ENCODE measurements at places on chromosomes 11 and 22.

- DNase-seq: no peak
Observed at GRCh38 chr11:21494946-21495345, 697.9 kb upstream of the ANO5 start.

DNA sequence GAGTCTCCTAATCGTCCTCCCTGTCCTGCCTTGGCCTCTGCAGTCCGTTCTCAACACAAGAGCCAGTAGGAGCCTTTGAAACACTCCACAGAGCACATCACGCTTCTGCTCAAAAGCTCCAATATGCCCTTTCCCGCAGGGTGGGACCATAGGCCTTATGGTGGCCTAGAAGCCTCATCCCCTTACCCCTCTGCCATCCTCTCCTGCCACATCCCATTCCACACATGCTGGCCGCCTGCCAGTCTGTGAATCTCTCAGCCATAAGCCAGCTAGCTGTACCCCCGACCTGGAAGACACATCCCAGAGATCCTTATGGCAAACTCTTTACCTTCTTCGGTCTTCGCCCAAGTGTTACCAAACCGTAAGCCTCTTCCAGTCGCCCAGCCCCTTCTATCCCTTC, 157.8 kb downstream of the ENTHD1 start:
- DNase-seq: no peak

DNA sequence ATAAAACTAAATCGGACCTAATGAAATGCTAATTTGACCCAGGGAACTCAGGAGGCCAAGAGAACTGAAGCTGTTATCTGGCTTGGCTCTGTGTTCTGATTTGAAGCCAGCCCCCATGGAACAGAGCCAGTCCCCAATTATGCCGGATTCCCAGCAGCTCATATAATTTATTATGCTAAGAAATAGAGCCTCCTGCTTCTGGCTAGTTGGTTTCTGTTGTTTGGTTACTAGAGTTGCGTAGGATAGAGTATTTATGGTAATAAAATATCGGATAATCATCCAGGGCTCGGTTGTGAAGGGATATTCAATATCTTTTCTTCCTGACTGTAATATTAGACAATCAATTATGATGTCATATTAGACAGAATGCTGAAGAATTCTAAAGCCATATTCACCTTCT, 120.4 kb upstream of the TTC12 start:
- DNase-seq: peak; percentile 47

DNA sequence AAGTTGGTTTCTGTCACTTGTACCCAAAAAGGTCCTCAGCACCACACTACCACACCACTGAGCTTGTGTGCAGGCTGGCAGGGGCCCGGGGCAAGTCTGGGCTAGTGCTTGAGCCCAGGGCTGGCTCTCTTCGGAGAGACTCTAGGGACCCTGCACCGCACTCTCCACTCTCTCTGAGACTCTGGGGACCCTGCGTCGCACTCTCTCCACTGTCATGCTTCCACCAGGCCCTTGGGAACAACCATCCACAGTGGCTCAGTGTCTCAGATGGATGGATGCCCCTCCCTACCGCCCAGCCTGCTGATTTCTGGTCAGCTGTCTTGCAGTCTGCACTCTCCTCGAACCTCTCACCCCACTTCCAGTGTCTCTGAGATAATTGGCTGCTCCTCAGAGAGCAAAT, 2.0 kb upstream of the SBF1 start:
- no peak for DNase-seq

DNA sequence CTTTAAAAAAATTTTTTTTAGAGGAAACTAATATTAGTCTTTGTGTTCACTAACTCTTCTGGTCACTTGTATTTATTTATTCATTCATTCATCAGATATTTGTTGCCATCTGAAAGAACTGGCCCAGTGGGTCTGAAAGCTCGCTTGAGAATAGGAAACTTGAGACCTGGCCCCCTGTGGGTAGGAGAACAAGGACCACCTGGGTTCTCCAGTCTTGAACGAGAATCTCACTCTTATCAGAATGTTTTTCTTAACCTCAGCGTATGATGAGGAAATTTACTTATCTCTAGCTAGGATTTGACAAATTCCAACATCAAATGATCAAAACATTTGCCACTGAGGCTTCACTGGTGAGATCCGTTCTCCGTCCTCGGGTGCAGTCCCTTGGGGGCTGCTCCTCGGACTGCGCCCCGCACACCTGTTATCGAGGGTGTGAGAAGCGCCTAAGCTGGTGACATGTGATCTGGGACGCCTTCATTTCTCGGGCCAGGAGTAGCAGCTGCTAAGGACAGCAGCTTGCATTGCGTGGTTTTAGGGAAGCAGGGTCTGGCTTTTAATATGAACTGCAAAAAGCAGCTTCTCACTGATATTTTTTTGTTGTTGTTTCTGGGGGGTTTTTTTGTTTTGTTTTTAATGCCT, 6.3 kb downstream of the C22orf31 start:
- no peak for DNase-seq

DNA sequence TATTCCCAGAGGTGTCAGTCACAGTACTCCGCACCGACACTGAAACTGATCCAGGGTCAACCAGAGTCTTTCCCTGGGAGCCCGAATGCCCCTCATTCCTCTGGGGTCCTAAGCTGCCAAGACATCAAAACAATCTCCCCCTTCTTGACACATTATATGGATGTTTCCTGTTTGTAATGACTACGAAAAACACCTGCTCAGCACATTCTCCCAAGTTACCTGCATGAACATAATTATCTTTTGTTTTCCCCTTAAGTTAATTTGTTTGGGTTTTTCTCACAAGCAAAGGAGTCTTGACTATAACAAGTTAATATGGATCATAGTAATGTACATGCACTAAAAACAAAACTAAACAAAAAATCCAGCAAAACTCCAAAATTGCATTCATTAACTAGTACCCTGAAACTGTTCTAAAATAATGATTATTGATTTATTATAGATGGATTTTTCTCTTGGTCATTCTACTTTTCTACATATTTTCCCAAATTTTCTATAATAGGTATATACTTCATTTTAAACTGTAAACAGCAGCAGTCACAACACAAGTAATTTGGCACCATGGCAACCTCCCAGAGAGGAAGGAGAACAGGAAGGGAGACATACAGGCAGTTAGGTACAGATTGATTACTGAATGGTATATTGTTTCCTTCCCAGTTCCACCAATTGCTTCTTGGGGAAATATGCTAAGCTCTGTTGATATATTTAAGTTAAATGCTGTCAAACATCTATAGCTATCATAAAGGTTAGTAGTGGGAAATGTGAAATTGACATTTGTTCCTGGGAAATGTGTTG, 631.5 kb downstream of the METTL15 start:
- DNase-seq: no peak

DNA sequence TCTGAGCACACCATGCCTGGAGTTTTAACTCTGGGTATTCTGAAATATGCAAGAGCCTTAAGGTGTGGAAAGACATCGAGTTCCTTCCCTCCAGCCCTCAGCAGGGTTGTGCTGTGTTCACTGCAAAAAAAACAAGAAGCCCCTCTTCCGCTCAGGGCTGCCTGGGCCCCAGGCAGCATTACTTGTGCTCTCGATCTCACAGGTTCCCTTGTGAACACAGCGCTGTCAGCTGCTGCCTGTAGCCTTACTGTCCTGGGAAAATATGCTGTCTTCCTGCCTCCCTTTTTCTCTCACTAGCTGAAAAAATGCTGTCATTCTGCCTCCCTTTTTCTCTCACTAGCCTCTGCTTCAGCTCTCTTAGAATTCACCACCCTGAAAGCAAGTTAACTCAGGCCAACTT, 15.7 kb upstream of the TENM4 start:
- no peak for DNase-seq

DNA sequence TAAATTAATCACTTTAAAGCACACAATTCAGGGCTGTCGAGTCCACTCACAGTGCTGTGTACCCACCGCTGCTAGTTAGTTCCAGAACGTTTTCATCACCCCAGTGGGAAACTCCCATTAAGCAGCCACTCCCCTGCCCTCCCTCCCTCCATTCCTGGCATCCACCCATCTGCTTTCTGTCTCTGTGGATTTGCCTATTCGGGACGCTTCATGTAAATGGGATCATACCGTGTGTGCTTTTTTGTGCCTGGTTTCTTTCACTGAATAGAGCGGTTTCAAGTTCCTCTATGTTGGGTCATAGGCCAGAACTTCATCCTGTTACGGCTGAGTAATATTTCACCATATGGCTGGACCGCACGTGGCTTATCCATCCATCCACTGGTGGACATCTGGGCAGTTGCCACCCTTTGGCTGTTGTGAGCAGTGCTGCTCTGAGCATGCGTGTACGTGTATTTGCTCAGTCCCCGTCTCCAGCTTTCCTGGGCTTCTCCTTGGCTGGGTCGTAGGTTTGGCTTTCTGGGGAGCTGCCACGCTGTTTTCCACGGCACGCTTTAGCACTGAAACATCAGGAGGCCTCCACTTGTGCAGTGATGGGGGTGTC, 30.1 kb downstream of the ARHGAP8 start:
- DNase-seq: no peak

DNA sequence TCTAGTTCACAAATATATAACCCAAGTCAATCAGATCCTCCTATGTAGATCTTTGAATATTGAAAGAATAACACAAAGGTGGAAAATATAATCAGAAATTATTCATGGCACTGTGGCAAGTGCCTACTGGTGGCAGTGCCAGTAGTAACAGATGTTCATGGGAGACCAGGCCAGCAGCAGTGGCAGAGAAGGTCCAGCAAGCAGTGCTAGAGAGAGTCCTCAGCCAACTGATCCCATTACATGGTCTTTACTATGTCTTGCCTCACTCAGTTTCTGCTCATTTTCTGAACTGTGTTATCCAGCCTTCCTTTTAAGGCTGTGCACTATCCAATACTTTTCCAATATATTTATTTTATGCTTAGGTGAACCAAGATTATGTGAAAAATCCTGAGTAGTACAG, 124.9 kb downstream of the MRTFA start:
- no peak for DNase-seq

- no peak for DNase-seq
Observed at GRCh38 chr22:48863965-48864528, 963.6 kb downstream of the BRD1 start.

- no peak for DNase-seq
Observed at GRCh38 chr22:41772645-41773044, 27.8 kb upstream of the CCDC134 start.

DNA sequence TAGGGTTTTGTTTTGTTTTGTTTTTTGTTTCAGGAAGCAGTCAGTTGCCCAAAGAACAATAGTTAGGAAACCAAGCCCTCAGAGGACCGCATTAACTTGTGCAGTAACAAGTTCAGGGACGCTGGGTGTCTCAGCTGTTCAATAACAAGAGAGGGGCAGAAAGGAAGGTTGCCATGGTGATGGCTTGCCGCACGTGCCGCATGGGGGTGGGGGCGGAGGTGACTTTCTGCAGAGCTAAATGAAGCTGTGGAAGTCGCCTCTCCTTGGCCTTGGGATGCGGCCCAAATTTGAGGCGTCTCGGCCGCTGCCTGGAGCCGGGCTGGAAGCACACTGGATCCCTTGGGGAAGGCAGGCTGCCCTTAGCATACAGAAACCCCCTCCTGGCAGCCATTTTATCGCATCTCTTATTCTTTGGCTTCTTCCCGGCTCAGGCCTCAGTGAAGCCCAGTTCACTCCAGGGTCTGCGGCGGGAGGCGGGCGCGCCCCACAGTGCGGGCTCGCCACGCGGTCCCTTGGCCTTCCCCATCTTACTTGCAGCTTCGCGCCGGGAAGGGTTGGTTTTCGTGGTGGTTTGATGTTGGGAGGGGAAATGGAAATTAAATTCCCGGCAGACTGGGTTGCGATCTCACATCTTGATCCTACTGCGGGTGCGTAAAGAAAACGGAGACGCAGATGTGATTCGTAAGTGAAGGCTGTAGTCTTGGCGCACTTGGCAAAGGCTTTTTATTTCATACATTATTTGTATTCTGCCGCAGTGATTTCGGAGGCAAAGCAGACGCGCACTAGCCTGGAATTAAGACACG, 94.3 kb downstream of the SLC17A6 start:
- peak; percentile 45 for DNase-seq

GRCh38 chr11:118900535-118901384, 17.1 kb downstream of the CXCR5 start:
- no peak for DNase-seq

- peak; percentile 39 for DNase-seq
Observed at GRCh38 chr11:100878474-100878873, 191.4 kb downstream of the ARHGAP42 start.

DNA sequence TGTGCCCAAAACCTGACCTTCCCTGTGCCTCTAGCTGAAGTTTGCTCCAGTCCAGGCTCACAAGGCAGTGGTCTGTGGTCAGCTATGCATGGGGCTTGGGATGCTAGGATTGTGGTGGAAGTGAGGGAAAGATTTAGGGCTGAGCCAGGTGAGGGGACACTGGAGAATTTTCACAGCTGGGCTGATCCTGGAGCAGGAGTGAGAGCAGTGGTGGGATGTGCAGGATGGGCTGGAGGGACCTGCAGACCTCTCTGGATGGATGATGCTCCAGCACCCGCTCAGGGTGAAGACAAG, 23.9 kb upstream of the KDM2A start:
- DNase-seq: no peak

DNA sequence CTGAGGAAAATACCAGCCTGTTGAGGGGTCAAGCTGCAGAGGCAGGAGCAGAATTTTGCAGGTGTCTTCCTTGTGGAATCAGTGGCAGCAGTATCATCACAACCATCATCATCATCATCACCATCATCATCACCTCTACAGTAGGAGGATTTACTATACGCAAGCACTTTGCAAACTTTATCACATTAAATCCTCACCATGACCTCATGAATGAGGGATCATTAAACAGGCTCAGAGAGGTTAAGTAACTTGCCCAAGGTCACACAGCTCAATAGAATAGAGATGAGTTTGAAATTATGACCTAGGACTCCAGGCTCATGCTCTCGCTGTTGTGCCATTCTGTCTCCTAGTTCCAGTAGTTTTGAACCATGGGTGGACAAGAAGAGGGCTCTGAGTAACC, 25.6 kb downstream of the PTPN5 start:
- DNase-seq: no peak

- DNase-seq: no peak
Observed at GRCh38 chr11:72570893-72571661, 103.1 kb downstream of the PDE2A start.

GRCh38 chr11:96778272-96778671, 388.5 kb downstream of the JRKL start:
- no peak for DNase-seq

- no peak for DNase-seq
Observed at GRCh38 chr11:36333468-36333867, 37.4 kb downstream of the PRR5L start.

DNA sequence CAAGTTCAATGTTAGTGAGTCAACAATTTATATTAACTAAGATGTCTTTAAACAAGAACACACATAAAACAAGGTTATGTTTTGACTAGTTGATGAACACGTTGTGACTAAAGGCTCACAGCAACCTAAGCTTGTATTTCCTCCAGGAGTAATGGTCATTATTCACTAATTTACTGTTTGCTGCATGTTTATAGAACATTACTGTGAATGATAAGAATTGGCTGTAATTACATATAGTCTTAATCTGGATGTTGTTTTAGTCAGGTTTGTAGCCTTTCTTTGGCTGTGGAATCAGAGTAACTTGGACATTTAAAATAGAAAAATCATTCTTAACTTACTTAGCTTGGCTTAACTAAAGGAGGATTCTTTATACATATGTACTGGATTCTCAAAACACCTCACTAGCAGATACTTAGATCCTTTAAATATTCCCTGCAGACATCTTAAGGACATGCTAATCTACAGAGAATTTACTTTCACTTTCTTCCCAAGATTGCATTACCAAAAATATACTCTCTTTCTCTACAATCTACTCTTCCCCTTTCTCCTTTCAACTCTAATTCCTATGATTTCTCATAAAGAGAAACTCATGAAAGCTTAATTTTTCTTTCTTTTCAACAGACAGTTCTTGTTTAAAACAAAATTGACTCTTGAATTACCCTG, 319.7 kb upstream of the CTSC start:
- no peak for DNase-seq

- no peak for DNase-seq
Observed at GRCh38 chr11:128504486-128504885, 82.9 kb downstream of the ETS1 start.

GRCh38 chr11:111602865-111603610, 789 bp downstream of the SIK2 start:
- peak; percentile 63 for DNase-seq
